ENCODE measurements at places on chromosomes 1 and 21.
A peak's percentile ranks its signal among the peaks of the same experiment; 100 is the strongest.

DNA sequence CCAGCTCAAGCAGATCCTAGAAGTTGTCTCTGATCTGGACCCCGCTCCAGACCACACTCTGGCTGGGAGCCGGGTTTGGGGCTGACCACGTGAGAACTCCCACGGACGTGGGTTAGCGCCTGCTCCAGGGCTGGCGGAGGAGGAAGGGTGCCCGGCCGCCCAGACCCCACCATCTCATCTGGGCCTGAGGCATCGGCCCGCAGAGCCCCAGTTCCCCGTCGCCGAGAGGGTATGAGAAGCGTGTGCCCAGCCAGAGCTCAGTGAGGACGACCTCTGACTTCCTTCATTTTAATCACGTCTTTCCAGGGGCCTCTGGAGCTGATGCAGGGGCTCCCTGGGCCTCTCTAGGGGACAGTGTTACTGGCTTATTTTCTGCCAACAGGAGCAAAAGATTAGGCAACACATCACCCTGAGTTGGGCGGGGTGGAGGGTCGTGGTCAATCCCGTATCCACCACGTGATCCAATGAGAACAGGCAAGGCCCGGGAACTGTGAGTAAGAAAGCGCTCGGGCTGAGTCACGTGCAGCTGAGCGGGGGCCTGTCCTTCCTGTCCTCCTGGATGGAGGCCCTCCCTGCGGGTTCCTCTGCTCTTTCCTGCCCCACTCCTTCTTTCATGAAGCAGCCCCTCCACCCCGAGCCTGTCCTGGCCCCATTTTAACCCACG, 81.1 kb downstream of the SIK1 start:
- DNase-seq: peak; percentile 53

GRCh38 chr21:14825514-14825974, 239.3 kb downstream of the NRIP1 start:
- DNase-seq: no peak

- DNase-seq: no peak
Measured at GRCh38 chr21:31043471-31043870, 5.2 kb upstream of the KRTAP19-8 start.

DNA sequence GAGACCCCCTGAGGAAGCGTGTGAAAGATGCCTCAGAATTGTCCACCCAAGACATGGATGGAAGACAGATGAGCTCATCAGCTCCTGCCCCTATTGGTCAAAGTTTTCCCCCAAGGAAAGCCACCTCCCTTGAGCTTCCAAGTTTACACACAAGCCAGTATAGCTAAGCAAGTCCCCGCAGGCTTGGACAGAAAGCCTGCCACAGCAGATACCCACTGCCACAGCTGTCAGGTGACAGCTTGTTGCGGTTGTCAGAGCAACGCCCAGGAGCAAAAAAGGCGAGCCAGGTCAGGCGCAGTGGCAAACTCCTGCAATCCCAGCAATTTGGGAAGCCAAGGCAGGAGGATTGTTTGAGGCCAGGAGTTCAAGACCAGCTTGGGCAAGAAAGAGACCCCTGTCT, 60.9 kb upstream of the IFNAR2 start:
- no peak for DNase-seq

DNA sequence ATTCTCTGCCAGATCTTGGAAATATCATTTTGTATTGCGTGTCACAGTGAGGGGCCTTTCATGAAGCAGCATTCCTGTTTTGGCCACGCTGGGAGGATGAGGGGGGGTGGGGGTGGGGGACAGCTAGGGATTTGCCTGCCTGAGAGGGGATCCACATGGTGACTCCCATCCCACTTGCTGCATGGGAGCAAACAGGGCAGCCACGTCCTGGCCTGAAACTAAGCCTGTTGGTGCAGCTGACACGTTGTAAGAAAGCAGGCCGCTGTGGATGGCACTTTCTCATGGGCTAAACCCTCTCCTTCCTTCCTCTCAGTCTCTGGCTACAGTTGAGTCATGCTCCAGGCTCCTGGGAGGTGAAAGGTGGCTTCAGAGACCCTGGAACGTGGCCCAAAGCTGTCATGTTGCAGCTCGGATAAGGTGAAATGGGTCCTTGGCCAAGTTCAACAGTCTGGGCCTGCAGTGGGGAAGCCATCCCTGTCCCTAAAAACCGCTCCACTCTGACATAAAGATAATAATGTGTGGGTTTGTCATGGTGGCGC, 346.7 kb upstream of the VAMP3 start:
- no peak for DNase-seq

DNA sequence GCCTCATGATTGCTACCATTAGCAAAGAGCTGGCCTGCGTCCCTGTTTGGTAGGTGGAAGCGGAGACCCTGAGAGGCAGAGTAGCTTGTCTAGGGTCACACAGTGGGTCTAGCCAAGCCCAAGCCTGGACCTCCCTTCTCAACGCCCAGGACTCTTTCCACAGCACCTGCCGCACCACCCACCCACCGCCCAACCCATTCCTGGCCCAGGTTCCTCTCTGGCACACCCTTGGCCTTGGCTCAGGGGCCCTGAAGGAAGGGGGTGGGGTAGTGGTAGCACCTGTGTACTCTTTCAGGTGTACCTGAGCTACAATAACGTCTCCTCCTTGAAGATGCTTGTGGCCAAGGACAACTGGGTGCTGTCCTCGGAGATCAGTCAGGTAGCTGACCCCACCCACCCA, 19.3 kb downstream of the FAM151A start:
- DNase-seq: no peak

DNA sequence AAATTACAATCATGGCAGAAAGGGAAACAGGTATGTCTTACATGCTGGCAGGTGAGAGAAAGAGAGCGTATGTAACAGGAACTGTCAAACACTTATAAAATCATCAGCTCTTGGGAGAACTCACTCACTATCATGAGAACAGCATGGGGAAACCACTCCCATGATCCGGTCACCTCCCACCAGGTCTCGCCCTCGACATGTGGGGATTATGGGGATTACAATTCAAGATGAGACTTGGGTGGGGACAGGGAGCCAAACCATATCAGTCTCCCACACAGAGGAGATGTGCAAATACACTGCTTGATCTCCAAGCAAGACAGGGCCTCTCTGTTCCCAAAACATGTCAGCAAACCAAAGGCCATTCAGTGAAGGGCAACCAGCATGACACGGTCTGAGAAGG, 27.4 kb downstream of the LMX1A start:
- no peak for DNase-seq

DNA sequence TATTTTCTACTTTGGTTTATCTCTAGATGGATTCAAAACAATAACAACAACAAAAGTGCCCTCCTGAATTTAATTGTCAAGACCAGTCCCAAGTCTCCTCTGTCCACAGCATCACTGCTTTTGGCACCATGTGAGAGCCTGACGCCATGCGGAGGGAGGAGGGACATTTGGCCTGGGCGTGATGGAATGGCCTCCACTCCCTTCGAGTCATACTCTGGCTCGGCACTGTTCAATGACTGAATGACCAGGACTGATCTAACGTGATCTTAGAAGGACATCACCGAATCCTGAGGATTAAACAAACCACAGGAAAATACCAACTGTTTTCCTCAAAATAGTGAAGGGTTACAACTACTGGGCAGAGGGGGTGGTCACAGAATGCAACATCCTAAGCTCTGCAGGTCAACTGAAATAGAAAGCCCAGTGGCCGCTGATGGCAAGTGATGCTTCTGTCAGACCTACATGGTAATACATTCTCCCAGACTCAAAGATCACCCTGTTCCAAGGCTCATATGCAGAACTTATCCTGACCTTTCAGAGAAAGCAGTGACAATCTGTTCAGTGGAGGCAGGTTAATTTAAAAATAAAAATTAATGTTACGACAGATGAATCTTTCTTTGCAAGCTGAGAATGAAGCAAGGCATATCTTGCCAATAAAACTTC, 19.1 kb downstream of the SRSF4 start:
- DNase-seq: no peak

- no peak for DNase-seq
Measured at GRCh38 chr1:37415611-37416244, 58.7 kb upstream of the ZC3H12A start.

DNA sequence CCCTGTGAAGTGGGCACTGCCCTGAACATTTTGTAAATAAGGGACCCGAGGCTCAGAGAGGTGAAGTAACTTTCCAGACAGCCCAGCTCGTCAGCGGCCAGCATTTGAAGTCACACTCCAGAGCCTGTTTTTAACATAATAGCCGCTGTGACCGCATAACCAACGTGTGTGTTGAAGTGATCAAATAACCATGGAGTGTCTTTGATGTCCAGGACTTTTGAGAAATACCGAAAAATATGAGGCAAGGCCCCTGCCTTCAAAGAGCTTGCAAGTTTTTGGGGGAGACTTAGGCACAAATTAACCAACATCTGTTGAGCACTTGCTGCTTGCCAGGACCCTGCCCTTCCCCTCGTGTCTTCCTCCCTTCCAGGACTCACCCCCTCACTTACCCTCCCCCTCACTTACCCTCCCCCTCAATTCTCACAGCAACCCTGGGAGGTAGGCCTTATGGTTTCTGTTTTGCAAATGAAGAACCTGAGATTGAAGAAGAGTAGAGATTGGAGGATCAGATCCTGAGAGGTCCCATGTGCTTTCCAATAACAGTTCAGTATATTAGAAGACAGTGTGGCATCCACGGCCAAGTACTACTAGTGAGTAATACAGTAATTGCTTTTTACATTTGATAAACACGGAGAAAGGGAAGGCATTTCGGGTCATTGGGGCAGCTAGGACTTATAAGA, 1.3 kb upstream of the SLC16A1 start:
- peak; percentile 93 for DNase-seq

GRCh38 chr21:46189959-46190490, 5.8 kb upstream of the SPATC1L start:
- DNase-seq: no peak

DNA sequence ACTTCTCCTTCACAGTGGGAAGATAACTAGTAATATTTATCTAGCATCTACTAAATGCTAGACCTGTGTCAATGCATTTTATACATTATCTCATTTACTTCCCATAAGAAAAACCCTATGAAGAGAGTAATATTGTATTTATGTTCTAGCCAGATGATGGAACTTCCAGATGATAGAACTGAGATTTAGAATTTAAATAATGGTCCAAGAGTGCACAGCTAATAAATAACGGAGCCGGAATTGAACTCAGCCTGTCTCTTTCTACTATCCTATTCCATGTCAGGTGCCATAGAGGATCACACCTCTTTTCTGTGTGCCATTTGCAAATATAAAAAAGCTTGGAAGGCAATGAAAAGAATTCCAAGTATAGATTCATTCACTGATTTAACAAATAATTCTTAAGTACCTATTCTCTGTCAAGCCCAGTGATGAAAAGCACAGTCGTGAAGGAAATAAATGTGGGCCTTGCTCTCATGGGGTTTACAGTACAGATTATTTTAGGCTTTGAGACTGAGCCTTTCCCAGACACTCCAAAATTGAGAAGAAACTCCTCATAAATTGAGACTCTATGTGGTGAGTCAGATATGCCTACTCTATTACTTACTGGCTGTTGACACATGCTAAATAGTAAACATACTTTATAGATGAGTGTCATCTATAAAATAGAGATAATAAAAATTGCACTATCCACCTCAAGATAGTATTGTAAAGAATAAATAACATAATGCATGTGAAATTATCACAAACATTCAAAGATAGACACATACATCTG, 378.0 kb upstream of the PRMT6 start:
- DNase-seq: no peak

DNA sequence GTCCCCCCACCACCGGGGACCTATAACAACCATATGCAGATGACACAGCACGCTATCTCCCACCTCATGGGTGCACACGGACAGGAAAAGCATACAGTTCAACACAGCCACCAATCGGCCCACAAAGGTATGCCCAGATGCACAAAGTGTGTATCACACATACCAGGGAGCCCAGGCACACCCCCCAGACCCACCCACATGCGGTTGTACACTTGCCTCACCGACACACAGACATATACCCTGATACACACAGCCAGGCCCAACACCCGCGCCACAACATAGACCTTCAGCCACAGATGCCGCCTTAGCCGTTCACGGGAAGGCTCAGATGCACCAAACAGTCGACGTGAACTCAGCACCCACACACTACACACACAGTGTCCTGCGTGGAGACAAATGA, 5.5 kb downstream of the CROCC start:
- no peak for DNase-seq

GRCh38 chr1:245996811-245997210, 510.3 kb downstream of the SMYD3 start:
- no peak for DNase-seq

GRCh38 chr1:180199018-180199417, 31.0 kb upstream of the LHX4 start:
- no peak for DNase-seq

DNA sequence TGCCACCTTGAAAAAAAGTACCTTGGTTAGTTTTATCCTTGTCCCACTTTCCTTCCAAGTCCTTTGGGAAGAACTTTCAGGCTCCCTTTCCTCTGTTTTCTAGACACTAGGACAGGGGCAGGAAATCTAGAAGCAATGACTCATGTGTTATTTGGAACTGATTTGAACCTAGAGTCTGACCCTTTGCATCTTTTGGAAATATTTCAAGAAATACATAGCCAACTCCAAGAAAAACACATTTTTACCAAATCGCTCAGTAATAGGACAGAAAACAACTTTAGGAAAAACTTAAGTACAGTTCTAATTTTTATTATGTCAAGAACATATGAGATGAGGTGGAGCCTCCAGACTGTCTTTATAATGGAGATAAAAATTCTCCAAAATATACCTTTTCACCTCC, 292.4 kb downstream of the PTBP2 start:
- DNase-seq: no peak

GRCh38 chr1:201552941-201553351, 14.0 kb downstream of the NAV1 start:
- peak; percentile 88 for DNase-seq

DNA sequence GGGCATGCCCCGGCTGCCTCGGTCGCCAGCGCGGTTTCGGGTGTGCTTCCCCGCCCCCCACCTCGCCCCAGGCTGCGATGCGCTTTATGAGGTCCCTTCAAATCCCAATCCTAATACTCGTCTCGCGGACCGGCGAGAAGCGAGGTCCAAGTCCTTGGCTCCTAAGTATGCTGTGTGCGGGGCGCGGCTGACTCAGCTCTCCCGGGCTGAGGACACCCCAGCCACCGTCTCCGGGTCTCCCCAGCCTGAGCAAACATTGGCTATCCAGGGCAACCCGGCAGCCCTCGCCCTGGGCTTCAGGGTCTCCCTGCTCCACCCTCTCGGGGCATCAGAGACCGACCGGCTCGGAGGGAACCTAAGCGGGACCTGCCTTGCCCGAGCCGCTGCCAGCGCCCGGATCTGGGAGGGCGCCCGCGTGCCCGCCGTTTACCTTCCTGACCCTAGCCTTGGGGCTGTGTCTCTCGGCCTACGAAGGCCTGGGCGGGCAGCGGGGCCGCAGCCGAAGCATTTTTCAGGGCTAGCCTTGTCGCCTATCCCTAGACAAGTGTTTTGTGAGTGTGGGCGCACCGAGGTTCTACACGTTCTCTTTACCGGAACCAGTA, 1.2 kb downstream of the ITPKB start:
- no peak for DNase-seq

- no peak for DNase-seq
Measured at GRCh38 chr1:51525295-51525694, 6.2 kb upstream of the EPS15 start.

DNA sequence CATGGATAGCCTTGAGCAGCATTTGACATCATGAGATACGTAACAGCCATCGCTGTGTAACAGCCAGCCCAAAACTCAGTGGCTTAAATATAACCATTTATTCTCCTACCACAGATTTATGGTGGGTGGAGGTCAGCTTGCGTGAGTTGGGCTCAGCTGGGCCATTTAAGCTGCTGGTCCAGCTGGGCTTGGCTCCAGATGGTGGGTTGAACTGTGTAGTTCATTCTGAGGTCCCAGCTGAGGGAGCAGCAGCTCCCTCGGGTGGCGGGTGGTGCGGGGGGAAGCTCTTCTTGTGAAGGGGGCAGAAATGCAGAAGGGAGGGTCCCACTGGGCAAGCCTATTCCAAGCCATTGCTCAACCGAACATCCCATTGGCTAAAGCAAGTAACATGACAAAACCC, 75.9 kb downstream of the IGSF21 start:
- DNase-seq: no peak
